ENCODE measurements at places on chromosomes 6 and 20.

DNA sequence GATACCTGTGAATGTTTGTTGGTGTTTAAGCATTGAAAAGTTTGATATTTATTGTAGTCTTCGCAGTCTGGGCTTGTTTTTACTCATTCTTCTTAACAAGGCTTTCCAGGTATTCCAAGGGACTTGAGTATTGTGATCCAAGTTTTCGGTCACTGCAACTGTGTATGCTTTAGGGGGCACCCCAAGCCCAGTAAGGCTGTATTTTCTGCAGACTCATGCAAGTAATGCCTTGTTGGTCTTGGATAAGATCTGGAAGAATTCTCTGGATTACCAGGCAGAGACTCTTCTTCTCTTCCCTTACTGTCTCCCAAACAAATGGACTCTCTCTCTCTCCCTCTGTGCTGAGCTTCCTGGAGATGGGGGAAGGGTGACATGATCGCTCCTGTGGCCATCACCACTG is 82.1 kb downstream of the RFPL4B start:
- DNase-seq: no peak

- no peak for DNase-seq
Measured at GRCh38 chr6:32371229-32371628, 474 bp downstream of the TSBP1 start.

GRCh38 chr20:10369723-10370090 is 64.3 kb downstream of the MKKS start:
- no peak for DNase-seq

GRCh38 chr6:92647630-92648029 is 771.7 kb downstream of the EPHA7 start:
- no peak for DNase-seq

GRCh38 chr6:96899019-96899418 is 1.3 kb upstream of the NDUFAF4 start:
- DNase-seq: peak; percentile 16

DNA sequence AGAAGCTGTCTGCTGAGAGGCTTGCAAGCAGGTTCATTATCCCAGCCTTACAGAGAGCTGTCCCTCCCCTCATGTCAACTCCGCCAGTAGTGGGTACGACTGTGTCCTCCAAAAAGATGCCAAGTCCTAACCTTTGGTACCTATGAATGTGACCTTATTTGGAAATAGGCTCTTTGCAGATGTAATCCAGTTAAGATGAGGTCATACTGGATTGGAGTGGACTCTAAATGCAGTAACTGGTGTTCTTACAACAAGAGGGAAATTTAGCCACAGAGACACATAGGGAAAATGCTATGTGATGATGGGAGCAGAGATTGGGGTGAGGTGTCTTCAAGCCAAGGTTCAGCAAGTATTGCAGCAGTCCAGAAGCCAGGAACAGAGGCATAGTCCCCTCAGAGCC is 90.8 kb upstream of the FOXP4 start:
- no peak for DNase-seq

- DNase-seq: no peak
Measured at GRCh38 chr20:41540459-41540858, 77.7 kb downstream of the CHD6 start.

GRCh38 chr6:89433252-89434149 is 549 bp downstream of the ANKRD6 start:
- no peak for DNase-seq

GRCh38 chr6:152329638-152330448 is 307.3 kb downstream of the SYNE1 start:
- DNase-seq: no peak
